ENCODE measurements at places on chromosomes 2 and 18.

GRCh38 chr2:18404708-18405107 lies 155.7 kb downstream of the RDH14 start:
- no peak for DNase-seq

DNA sequence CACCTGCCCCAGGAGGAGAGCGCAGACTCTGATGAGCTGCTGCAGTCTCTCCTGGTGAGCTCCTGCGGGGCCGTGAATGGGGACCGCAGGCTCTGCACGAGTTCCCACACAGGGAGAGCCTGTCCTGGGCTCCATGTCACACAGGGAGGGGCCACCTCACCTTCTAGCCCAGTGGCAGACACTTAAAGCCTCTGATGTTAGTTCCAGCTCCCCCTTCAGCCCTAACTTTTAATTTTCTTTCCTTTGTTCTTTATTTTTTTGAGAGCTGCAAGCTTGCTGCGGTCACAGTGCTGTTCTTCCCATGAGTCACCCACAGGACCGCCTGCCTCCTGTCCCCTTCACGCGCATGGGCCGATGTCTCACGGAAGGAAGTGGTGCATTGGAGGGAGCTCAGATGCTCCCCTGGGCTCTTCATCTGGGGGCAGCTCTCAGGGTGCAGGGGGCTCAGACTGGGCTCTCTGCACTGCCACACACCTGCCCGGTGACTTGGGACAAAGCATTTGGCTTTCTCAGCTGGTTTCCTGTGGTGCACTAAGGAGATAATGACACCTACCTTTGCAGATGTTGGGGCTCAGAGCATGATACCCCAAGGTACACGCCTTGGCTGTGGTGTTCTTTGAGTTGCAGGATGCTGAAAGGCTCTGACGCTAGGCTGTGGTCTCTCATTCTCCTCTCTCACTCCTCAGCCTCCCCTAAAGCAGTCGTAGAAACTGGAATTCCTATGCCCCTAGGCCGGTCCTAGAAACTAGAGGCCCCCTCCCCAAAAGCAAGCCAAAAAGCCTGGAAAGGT lies 37.2 kb upstream of the PXDN start:
- no peak for DNase-seq

- no peak for DNase-seq
These were observed 556.7 kb upstream of the FSIP2 start for GRCh38 chr2:185181901-185182300.

- DNase-seq: peak; percentile 90
These were observed 232.6 kb downstream of the EN1 start for GRCh38 chr2:118614841-118615271.

- DNase-seq: no peak
These were observed 54.1 kb downstream of the ATP8B1 start for GRCh38 chr18:57748770-57749603.

DNA sequence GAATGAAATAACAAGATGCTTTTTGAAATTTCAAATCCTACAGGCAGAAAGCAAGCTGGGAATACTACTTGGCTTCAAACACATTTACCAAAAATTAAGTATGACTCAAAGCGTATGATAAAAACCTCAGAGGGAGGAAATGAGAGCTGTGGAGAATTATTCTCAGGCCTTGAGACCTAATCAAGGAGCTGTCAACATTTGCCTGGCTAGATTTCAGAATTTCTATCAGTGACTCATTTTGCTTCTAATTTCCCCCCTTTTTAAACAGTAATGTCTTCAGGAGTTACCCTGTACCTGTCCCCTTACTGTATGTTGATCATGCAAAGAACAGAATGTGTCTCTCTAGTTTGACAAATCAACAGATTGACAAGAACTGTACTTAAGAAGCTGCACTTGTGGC lies 1324.5 kb upstream of the DDX18 start:
- no peak for DNase-seq

DNA sequence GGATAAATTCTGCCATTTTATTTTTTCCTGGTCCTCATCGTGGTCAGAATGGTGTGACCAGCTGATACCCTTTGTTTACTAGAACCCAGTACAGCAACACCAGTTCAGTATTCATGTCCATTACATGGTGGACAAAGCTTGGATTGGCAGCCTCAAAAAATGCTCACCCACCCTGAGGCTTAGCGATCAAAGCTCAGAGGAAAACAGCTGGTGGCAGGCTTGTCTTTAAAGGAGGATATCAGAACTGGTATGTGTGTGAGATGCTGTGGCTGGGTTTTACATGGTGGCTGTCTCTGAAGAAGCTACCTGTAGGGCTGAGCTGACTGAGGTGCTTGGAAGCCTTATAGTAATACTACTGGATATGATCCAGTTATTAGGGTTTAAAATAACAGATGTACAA lies 471.1 kb upstream of the MEX3C start:
- DNase-seq: no peak

GRCh38 chr2:182973441-182974352 lies 64.6 kb downstream of the NCKAP1 start:
- DNase-seq: no peak

DNA sequence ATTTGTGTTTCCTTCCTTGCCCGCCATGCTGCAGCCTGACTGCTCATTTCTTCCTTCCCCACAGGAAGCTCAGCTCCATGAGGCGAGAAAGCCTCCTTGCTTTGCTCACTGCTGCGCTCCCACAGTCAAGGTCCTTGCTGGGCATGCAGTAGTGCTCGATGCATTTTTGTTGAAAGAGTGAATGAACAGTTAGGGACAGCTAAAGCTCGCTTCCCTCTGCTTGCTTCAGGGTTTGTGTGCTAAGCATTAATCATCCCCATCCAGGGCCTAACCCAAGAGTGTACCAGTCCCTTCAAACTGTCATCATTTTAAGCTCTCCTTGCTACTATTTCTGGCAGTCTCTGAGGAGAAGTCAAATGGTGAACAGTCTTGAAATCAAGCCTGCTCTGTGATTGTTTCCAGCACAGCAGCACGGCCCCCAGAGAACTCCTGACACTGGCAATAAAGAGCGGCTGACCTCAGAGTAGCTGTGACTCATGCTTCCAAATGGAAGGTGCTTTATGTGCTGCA lies 171.7 kb upstream of the SOX11 start:
- DNase-seq: no peak

- no peak for DNase-seq
These were observed 213.4 kb downstream of the DCC start for GRCh38 chr18:52553441-52553840.

DNA sequence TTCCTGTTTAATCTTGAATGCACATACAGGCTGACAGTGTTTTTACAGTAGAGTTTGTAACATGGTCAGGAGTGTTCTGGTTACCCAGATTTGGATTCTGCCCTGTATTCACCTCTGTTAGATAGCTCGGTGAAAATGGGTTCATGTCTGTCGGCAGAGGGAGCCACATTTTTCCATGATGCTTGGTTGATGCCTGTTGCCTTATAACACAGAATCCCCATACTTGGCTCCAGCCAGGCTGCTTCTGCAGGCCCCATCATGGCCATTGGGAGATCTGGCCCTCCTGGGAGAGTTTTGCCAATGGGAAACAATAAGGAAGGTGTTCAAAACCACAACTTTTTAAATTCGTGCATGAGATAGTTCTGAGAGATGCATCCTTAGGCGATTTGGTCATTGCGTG lies 78.1 kb downstream of the WDSUB1 start:
- DNase-seq: no peak

GRCh38 chr2:164771897-164772296 lies 69.7 kb downstream of the COBLL1 start:
- DNase-seq: no peak

GRCh38 chr18:70380915-70381896 lies 92.4 kb downstream of the SOCS6 start:
- no peak for DNase-seq

DNA sequence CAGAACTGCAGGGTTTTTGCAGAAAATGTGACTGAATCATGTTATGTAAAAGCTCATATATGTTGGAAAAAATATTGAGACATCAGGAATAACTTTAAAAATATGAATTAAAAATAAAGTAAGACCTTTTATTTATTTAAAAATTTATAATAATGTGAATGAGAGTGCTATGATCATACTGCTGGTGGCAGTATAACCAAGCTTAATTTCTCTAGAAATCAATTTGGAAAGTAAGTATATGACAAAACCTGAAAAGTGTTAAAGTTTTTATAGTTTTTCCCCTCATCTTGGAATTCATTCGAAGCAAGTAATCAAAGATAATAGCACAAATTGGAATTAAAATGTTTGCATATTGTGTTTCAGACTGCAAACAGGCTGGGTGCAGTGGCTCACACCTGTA lies 7.5 kb downstream of the SLC39A10 start:
- no peak for DNase-seq

DNA sequence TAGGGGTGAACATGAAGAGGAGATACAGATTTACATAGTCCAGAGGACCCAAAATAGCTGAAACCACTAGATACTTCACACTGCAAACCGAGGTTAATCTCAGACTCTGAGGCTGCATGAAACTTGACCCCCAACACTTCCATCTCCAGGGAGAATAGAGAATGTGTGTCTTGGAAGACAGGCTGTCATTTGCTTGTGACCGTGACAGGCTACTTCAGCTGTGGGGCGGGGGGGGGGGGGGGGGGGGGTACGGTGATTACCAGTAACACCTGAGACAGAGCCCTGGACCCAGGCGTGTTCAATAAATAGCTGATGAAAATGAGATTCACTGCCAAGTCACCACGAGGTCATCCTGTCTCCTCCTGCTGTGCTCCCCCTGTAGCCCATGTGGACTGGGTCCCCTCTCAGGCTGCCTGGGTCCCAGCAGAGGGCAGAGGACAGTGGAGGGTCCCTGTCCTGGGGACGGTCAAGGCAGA lies 5.7 kb upstream of the KLHL29 start:
- no peak for DNase-seq

DNA sequence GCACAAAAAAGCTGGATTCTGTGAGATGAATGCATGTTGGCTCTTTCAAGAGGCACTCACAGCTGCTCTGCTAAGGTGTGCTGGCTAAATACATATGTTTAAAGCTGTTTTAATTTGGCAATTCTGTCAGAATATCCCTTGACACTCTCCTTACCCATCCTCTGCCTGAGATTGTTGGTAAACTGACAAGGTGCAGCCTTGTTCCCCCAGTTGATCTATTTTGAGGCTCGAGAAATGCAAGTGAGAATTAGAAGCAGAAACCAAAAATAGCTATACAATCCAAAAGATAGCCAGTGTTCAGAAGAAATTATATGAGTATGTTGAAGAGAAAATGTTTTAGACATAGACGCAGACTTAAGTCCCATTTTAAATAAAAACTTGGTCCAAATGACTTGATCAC lies 971.7 kb upstream of the GYPC start:
- no peak for DNase-seq

DNA sequence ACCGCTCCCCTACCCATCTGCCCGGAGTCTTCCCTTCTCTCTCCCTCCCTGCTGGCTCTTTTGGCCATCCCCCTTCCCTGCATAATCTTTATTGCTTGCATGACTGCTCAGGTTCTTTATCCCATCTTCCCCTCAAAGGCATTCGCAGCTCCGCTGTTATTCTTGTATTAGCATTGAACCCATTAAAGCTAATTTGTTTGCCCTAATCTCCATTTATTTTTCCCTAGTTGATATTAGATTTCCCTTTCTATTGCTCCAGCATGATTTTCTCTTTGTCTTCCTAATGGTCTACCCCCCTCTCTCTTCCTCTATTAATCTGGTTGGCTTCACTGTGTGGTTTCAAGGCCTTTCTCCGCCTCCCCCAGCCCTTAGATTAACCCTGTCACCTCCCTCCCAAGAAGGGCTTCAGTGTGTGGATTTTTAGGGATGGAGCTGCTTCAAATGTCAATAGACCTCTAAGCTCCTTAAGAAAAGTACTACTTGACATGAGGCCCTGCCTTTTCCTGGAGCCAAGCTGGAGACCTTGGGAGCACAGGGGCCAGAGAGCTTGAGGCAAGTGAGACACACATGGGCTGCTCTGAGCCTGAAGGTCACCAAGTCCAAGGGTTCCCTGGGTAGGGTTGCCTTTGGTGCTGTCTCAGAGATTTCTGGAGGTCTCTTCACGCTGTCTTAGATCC lies 20.1 kb downstream of the PAX8 start:
- no peak for DNase-seq

GRCh38 chr2:55985406-55985805 lies 61.8 kb upstream of the EFEMP1 start:
- no peak for DNase-seq

DNA sequence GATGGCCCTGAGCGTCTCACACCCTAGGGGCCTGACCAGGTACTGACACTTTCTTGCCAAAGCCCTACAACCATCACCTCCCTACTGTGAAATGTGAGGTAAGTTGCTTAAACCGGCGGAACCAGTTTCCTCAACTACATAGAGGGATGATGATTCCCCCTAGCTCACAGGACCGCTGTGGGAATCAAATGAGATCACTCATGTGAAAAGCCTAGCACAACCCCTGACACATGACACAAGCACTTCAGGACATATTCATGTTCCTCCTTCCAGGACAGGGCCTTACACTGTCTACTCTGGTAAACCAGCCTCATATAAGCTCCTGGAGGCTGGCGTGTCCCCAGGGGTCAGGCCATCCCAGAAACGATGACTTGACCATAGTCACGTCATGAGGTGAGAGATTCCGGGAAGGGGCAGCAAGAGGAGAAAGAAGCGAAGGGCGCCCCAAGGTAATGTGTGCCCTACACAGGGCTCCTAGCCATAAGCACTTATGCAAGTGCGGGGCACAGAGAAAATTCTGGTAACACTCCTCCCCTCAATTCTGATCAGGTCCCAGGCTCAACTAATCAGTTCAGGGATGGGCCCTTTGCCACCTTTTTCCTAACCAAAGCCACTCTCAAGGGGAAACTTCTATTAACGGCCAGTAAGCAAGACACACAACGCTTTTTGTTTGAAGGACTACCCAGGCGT lies 49.5 kb downstream of the C2orf42 start:
- DNase-seq: peak; percentile 49

- no peak for DNase-seq
These were observed 76.7 kb upstream of the SNTG2 start for GRCh38 chr2:873651-874580.

DNA sequence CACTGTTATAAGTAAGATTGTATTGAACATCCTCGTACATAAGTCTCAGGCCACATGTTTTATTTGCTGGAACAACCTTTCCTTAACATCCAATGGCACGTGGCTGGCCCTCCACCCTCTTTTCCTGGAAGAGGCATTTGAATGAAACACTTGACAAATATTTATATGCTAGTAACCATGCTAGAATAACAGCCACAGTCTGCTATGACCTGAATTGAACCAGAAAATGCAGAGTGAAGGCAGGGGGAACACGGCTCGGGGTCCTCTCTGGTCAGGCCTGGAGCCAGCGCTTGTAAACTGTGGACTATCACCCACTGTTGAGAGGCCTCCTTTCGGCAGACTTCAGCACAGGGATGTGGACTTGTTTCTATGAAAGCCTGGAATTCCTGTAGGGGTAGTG lies 198.2 kb upstream of the COPS8 start:
- peak; percentile 52 for DNase-seq

GRCh38 chr18:32177530-32177929 lies 12.3 kb upstream of the MEP1B start:
- DNase-seq: no peak

GRCh38 chr18:65659312-65659711 lies 91.5 kb upstream of the CDH7 start:
- no peak for DNase-seq

GRCh38 chr2:196247976-196248280 lies 76.5 kb upstream of the STK17B start:
- no peak for DNase-seq

GRCh38 chr18:498931-499775 lies 1.3 kb downstream of the COLEC12 start:
- DNase-seq: peak; percentile 69

- DNase-seq: no peak
These were observed 595 bp upstream of the HDHD2 start for GRCh38 chr18:47150824-47151366.

- DNase-seq: no peak
These were observed 167.4 kb downstream of the NCK2 start for GRCh38 chr2:105912081-105912480.
